ENCODE measurements at places on chromosomes 6 and 20. TPM values are rescaled to one million over a fixed set of nuclear protein-coding genes. Genes with fewer than 3 reads are reported as not detected.

Gene NOX3
- not detected for total RNA-seq

Gene TSPO2
- total RNA-seq, result not detected

Gene HSPA1L
- 0.15 TPM for total RNA-seq

Gene MROH8
- 5.7 TPM for total RNA-seq

Gene FITM2
- total RNA-seq, result 2.6 TPM

Gene POU5F1
- total RNA-seq, result 0.86 TPM

Gene TCF21
- total RNA-seq, result not detected

Gene PRND
- total RNA-seq, result not detected

Gene CLPSL1
- not detected for total RNA-seq

Gene ESR1
- total RNA-seq, result not detected

Gene SOX18
- not detected for total RNA-seq

Gene CLDN20
- total RNA-seq, result not detected

Gene TMEM30A
- total RNA-seq, result 32.1 TPM

Gene ISM1
- not detected for total RNA-seq

Gene OXT
- total RNA-seq, result not detected

Gene PTGIS
- not detected for total RNA-seq

All from OCI-LY7 (cell line).